SIG-M5 (cell line): ENCODE measurements at places on chromosomes 11 and 22.

GRCh38 chr22:28438183-28438768, 241.4 kb downstream of the TTC28 start:
- DNase-seq, result no peak

DNA sequence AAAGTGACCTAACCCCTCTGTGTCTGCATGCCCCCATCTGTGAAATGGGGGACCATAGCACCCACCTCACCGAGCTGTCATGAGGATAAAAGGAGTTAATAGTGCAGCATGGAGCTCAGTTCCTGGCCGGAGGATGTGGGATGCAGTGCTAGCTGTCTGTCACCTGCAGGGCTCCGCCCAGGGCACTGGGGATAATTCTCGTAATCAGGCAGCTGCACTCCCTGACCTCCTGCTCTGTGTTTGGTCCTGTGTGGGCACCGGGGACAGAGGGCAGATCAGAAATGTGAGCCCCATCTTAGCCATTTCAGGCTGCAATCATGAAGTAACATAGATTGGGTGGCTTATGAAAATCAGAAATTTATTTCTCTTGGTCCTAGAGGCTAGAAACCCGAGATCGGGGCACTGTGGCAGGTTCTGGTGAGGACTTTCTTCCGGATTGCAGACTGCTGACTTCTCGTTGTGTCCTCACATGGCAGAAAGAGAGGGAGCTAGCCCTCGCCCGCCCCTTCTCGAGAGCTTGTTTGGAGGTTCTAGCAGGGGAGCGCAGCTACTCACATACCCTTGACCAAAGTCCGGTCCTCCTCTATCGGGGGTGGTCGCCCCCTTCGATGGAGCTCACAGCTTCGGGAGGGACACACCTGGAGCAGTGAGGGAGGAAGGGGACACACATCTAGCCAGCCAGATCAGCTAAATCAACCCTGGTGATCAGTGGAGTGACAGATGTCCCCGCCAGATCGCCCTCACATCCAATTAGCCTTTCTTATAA, 3.2 kb downstream of the KCTD17 start:
- no peak for DNase-seq

DNA sequence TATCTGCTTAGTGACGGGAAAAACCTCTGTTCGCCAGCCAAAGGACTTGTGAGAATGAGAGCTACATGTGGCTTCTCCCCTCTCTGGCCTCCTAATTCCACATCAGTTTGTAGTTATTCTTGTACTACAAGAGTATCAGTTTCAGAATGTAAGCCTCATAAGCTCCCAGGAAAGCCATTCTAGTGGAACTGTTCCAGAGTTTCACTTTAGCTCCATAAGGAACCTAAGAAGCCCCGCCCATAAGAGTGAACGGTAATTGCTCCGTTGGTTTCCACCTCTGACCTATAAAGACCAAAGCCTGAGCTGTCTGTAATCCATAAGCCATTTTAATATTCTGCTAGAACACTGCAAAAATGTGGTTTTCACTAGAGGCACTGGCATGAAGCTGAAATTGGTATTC, 53.0 kb downstream of the SIK3 start:
- DNase-seq, result no peak

DNA sequence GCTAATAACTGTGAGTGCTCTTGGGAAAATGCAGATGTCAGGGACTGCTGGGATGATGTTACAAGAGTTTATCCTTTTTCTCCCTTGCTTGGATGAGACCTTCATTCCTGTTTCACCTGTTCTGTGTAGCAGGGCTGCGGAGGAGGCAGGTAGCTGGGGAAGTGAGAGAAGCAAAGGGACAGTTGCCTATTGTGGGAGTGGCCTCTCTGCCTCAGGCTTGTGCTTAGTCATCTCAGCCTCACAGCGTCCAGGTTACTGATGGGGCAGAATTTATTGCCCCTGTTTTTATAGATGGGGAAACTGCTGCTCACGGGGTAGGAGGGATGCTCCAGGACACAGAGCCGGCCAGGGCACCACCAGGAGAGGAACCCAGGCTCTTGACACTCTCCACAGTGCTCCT, 1.7 kb downstream of the STX3 start:
- no peak for DNase-seq

DNA sequence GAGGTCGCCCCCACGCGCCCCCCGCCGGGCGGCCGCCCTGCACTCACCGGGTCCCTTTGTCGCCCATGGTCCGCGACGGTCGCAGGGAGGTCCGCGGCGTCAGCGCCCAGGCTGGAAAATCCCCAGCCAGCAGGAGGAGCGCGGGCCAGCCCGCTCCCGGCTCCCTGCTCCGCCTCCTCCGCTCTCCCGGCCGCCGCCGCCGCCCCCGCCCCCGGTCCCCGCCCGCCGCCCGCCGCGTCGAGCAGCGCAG, at the start of gene ARRB1:
TSS of gene ARRB1 (minus strand) at position 121 of the 250 bp plus-strand sequence. CDS start at position 67, 54 bp downstream.
- DNase-seq, result no peak

DNA sequence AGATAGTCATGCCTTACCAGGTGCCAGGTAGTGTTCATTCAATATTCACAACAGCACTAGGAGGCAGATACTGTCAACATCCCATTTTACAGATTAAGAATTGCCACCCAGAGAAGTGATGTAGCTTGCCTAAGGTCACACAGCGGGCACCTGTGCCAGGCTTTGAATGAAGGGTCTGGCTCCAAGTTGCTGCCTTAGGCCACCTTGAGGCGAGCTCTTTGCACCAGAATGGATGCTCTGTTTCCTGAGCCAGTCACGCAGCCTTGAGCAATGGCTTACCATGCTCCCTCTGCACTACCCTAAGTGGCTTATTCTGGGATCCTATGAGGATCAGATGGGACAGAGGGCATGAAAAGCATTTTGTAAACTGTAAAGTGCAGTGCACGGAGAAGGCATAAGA, 25.1 kb upstream of the TIMP3 start:
- DNase-seq, result no peak

GRCh38 chr22:34845391-34845790, 220.6 kb upstream of the ISX start:
- DNase-seq, result no peak

DNA sequence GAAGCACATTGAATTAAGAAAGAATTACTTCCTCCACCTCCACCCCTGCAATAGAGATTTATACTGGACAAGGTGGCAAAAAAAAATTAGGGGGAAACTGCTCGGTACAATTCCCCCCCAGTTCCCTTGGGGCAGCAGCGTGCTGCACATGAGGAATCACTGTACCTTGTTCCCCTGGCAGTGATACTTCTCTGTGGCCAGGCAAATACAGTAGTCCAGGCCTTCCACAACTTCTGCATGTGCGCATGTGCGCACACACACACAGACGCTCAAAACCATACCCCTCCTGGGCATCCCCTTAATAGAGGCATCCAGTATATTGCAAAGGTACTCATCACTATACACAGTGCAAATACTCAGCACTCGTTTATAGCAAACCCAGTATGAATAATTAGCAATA, 68.9 kb downstream of the ARFGAP2 start:
- no peak for DNase-seq

DNA sequence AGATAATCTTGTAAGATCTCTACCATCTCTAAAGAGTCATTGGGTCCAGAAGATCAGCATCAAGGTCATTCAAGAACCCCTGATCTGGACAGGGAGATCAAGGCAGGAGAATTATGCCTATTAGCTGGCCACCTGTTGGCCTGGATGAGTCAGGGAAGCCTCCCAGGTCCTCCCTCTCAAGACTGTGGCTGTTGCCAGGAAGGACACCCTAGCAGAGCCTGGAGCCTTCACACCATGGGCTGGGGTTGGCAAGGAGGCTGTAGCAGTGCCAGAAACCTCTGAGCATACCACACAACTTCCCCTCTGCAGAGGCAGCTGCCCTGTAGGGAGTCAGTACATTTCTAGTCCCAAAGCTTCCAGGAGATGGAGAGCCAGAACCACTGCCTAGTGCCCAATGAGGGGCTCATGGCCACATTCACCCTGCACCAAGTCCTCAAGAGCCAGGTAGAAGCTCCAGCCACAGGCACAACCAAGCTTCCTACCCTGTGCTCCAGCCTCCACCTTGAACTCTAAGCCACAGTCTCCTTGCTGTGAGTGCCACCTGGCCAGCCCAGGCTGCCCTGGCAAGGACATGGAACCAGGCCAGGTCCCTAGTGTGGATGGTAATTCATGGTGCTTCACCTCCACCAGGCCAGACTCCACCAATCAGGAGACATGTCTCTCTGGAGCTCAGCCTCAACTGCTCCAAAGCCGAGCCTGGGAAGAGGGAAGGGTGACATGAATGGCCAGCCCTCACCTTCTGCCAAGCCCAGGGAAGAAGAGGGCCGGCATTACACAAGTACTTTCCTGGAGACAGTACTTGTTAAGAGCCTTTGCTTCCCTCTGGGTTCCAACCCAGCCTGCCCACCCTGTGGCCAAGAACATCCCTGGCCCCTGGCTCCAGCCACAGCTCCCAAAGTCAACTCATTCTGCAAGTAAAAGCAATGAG, 124.3 kb downstream of the BUD13 start:
- DNase-seq, result no peak

- no peak for DNase-seq
Measured at GRCh38 chr11:109795234-109795633, 298.0 kb upstream of the ZC3H12C start.

DNA sequence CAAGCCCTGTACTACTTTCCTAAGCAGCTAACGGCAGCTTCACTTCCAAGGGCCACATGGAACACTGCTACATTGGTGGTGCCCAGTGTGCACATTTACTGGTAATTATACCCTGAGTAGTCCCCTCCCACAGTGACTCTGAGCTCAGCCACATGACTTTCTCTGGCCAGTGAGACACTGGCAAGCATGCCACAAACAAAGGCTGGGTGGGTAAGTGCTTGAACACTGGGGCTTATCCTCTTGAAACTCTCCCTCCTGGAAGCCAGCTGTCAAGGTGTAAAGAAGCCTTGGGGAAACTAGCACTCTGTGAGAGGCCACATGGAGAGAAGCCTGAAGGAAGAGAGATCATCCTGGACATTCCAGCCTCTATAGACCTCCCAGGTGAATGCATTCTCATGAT, 54.4 kb upstream of the DRD2 start:
- no peak for DNase-seq

DNA sequence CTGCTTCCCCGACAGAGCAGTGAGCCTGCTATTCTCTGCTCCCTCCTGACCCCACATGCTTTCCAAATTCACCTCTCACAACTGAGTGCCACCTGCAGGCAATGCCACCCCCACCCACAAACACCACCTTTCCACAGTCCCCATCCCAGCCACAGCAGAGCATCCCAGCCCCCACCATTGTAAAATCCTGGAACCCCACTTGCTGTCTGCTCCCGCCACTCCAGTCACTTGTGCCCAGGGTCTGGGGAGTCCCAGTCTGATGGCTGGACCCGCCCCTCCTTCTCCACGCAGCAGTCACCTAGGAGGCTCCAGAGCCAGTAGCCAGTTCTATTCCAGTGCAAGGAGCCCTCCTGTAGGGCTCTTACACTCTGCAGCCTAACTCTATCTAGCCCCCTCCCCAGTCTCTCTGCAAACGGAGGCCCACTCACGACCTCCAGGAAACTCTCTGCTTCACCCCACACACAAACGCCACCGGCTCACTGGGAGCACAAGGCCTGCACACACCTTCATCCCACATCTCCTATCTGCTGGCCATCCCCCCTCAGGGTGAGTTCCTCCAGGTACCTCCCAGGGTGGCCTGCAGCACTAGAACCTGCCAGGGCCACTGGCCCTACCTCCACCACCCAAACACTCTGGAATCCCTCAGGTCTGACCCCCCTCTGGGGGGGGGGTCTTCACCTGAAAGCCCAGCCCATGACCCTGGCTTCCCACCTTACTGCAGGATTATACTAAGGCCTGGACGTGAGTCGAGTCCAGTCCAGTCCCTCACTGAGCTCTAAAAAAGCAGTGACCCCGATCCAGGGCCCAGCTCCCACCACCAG, 1.4 kb downstream of the GNB1L start:
- no peak for DNase-seq

DNA sequence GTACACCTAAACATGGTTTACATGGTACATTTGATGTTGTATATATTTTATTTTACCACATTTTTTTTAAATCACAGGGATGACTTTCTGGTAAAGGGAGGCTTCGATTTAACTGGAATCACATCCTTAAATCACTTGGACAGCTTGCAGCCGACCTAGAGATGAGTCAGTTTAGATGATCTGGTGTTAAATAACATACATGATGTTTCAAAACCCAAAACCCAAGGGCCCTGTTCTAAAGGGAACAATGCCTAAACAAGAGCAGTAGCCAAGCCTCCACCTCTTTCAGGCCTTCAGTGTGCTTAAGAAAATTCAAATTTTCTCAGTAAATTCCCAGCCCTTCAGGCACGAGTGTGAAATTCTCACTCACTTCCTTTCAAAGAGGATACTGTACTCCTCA, 108.8 kb downstream of the WT1 start:
- DNase-seq, result no peak

DNA sequence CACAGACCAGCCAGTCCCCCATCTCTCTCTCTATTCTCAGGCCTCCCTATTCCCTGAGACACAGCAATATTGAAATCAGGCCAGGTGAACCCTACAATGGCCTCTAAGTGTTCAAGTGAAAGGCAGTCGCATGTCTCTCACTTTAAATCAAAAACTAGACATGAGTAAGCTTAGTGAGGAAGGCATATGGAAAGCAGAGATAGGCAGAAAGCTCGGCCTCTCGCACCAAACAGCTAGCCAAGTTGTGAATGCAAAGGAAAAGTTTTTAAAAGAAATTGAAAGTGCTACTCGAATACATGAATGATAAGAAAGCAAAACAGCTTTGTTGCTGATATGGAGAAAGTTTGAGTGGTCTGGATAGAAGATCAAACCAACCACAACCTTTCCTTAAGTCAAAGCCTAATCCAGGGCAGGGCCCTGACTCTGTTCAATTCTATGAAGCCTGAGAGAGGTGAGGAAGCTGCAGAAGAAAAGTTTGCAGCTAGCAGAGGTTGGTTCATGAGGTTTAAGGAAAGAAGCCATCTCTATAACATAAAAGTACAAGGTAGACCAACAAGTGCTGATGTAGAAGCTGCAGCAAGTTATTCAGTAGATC, 19.8 kb upstream of the MPZL2 start:
- no peak for DNase-seq

- DNase-seq, result no peak
Measured at GRCh38 chr11:61793829-61794204, 1.1 kb downstream of the FEN1 start.

DNA sequence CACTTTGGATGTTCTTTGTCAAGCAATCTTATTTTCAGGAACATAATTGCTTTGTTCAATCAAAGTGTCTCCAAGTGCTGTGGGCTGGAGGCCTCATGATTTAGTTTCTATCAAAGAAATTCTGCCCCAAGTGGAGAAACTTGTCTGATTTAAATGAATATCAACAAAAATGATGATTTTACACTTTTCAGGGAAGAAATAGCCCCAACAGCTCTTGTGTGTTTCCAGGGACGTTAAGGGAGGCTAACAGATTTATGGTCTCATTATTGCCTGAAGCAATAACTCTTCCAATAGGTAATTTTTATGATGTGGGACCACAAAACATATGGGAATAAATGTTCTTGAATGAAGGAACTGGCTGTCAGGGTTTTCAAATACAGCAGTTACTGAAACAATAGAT, 699.1 kb downstream of the FAM181B start:
- no peak for DNase-seq

DNA sequence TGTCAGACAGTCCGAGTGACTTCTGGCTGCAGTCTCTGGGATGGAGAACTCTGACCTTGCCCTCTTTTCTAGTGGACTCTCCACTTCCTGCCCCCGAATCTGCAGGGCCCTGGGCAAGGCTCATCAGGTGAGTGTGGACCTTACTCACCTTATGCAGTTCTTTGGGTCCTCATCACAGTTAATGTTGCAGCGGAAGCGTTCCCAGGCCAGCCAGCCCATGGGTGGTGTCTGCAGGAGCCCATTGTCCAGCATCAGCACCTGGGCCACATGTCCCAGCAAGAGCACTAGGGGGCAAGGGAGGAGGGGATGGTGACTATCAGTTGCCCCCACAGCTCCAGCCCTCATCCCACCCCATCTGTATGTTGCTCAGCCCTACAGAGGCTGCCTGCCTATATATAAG, 2.3 kb downstream of the NAGA start:
- DNase-seq, result no peak
